Stimulated activated CD4-positive, alpha-beta T cell treated with anti-CD3 and anti-CD28 coated beads, Interleukin-1b, Interleukin-23, amount 100 ng/mL, for 1 hour (primary cell): ENCODE measurements at places on chromosomes 16 and 17.

DNA sequence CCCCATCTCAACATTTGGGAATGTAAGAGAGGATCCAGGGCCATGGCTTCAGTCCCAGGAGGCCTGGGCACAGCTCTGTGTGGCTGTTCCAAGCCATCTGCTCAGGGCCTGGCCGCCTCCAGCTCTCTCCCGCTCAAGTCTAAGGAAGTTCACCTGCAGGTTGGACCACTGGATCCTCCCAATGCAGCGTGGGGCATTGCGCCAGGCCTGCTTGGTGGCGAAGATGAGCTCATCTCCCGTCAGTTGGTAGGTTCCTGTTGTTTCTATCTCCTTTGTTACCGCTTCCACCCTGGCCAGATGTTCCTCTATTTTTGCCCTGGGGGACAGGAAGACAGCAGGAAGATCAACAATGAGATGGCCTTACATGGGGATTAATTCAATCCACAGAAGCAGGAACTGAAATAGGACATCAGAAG lies 17.5 kb downstream of the NOS2 start:
- DNase-seq: no peak

GRCh38 chr17:334974-335481 lies 17.6 kb downstream of the RPH3AL start:
- DNase-seq: no peak

DNA sequence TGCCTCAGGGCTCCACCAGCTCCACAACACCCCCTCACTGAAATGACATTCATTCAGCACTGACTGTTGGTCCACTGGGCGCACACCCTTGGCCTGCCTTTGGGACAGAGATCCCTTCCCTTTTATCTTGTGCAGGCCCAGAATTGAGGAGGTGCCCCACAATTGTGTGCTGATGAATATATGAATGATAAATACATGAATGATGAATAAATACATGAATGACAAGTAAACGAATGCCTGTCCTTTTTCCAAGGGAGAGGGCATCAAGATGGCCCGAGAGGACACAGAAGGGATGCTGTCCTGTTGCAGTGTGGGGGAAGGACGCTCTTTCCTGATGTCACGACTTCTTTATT lies 5.7 kb downstream of the CCR7 start:
- no peak for DNase-seq

DNA sequence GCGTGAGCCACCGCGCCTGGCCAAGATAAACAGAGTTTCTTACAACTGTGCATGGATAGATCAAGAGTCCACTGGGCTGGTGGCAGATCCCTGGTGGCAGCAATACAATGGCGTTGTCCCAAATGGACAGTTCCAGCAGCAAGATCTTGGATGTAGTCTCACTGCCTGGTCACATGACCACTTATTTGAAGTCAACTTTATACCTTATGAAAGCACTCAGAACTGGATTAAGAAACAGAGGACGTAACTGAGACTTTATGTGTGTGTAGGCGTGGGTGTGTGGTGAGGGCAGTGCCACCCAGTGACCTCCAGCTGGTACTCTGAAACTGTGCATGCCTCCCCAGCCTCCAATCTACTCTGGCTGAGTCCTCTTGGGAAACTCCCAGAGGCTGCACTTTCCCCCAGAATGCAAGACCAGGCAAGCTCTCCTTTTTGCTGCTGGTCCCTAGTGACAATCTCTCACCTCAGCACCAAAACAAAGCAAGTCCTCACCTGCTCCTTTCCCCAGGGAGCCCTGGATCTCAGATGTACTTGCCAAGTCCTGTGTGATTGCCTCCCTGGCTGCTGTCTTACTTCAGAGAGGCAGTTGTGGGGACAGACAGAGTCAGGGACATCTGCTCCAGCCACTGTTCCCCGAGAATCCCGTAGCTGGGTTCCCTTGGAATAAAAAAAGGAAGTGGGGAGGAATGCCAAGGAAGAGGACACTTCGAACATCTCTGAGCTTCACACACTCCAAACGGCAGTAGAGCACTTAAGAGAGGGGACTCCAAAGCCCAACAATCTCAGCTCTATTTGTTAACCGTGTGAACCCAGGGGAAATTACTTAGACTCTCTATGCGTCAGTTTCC lies 11.7 kb upstream of the ST6GALNAC2 start:
- DNase-seq: no peak

DNA sequence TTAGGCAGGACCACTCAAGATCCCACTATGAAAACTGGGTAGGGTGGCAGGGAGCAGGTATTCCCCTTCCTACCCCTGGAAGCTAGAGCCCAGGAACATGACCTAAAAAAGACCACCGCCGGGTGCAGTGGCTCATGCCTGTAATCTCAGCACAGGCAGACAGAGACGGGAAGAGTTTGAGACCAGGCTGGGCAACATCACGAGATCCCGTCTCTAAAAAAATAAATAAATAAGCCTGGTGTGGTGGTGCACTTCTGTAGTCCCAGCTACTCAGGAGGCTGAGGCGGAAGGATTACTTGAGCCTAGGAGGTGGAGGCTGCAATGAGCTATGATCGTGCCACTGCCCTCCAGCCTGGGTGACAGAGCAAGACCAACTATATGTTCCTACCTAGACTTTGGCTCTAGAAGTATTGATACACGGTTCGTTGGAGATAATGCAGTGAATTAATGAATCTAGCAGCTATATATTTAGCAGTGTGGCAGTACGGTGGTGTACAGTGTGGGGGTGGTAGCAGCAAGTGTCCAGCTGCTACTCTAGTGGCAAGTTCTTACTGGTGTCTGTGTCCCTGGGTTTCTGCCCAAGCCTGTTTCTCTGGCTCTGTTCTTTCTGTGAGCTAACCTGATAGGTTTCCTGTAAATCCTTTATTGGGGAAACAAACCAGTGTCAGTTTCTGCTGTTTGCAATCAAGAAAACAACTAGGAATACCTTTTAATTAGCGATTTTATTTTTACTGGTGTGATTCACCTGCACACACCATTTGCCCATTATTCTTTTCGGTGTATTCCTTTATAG lies 3.3 kb upstream of the USP31 start:
- DNase-seq: no peak
